ENCODE measurements at places on chromosomes 3 and 15.

- DNase-seq = peak; percentile 46
These were observed 1.8 kb downstream of the UBE2E1 start for GRCh38 chr3:23807424-23808015.

- peak; percentile 13 for DNase-seq
These were observed 18.6 kb downstream of the POMGNT2 start for GRCh38 chr3:43087249-43087776.

DNA sequence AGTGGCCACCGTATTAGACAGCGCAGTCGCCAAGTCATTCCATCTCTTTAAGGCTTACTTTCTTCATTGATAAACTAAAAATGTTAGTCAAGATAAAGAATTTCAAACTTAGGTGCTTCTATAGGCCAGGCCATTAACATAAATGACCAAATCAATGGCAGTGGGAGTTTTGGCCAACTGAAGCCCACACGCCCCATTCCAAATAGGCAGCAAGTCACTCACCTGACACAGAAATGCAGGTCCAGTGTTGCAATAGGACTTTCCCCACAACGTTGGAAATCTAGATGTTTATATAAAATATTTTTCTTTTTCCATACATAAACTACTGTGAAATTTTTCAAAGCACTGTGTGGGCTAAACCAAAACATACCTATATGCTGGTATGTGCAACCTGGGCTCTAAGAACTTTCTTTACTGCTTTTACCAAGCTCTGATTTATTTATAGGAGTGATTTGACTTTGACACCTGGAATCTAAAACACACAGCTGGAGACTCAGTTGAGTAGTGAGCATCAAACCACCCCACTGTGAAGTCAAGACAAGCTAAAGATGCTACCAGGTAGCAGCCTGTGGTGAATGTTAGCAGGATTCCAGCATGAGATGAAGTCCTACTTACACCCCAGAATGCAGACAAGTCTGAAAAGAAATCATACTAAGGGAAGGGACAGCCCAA, 15.1 kb downstream of the GOLIM4 start:
- no peak for DNase-seq

- DNase-seq = no peak
These were observed 8.7 kb upstream of the VIPR1 start for GRCh38 chr3:42493798-42494151.

- peak; percentile 15 for DNase-seq
These were observed 97.3 kb upstream of the THRB start for GRCh38 chr3:24591661-24592555.

- no peak for DNase-seq
These were observed 302.9 kb upstream of the LRRFIP2 start for GRCh38 chr3:37477275-37477674.

GRCh38 chr3:39592311-39593050, 125.0 kb downstream of the MOBP start:
- DNase-seq = no peak

- DNase-seq = no peak
These were observed 62.1 kb downstream of the ZNF621 start for GRCh38 chr3:40586901-40587300.

DNA sequence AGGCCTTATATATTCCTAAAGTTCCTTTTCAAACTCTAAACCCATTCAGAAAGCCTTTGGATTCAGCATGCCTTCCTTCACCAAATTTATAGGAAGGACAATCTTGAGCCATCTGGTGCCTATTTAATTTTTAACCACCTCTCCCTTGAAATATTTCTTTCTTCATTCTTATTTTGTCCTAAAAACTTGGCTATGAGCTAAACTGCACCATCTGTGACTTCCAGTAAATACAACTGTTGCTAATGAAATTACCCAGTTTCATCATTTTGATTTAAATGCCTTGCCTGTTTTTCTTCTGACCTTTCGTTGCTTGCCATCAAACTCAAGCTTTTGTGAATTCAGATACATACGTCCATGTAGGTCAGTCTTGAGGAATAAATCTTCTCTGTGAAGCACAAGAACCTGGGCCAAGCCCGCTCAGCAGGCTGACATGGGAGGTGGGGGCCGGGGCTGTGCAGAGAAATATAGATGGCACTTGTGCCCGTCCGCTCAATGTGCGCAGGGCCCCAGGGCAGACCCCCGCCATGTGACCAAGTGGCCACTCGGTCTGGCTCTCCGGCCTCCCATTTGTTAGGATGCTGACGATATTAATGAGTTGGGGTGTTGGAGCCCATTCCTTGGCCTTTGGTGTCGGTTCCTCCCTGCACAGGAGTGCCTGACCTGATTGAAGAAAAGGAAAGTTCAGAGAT, 335.9 kb downstream of the VPS13C start:
- DNase-seq = no peak

DNA sequence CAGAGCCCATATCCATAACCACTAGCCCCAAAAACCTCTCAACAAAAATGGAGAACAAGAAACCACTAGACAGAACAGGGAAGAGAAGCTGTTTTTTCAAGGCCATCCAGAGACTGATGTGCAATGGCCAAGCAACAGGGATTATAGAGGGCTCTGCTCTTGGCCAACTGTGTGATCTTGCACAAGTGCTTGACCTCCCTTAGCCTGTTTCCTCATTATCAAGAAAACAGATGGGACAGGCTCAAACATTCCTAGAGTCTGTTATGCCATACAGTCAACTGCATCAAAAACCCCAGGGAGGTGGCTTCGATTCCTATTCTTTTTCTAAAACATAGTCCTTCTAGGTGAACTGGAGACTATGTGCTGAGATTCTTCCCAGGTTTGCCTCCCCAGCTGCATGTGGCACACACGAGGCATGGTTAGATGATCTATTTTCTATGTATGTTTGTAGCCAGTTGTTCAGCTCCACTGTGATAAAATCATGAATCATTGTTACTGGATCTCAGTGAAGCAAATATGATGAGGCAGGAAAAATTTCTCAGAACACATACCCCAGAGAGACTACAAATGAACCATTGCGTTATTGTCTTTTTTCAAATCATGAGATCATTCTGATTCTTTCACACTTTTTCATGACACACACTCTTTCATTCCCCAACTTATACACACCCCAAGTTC, 132.9 kb upstream of the TGFBR2 start:
- peak; percentile 91 for DNase-seq

GRCh38 chr15:101128221-101129015, 123.4 kb downstream of the CHSY1 start:
- peak; percentile 97 for DNase-seq

DNA sequence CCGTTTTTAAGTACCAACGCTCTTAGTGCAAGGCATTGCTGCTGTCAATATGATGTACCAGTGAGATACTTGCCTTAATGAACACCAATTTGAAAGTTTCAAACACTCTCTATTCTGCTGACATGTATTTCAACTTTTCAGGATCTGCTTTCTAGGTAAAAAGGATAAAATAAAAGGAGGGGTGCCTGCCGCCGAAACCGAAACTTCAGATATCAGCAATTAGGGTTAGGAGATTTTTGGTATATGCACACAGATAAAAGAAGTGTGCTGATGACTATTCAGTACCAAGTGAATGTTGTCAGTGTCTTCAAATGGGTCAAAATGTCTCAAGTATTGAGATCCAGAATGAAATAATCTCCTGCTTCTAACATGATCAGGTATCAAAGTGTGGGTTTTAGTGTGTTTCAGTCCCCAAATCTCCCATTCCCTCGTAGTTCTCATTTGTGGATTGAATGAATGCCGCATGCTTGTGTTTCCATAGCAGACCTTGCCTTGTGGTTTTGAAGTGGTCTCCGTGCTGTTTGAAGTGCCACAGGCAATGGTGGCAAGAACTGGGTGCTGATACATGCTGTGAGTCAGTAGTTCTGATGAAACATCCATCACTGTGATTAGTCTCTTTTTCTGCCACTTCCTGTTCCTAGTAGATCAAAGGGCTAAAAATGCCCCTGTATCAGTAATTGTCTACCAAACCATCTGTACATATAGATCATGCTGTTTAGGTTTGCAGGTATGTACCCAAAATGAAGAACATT, 22.5 kb downstream of the CHST14 start:
- DNase-seq = no peak

GRCh38 chr3:154584041-154584440, 154.1 kb upstream of the GPR149 start:
- DNase-seq = no peak

DNA sequence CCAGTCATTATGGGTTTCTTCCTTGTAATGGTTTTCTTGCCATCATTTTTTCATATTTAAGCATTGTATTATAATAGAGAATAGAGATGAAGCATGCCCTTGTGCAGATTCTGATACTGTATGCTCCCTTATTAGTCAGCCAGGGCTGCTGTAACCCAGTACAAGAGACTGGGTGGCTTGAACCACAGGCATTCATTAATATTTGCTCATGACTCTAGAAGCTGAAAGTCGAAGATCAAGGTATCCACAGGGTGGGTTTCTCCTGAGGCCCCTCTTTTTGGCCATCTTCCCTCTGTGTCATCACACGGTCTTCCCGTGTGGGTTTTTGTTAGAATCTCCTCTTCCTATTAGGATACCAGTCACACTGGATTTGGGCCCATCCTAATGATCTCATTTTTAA, 74.5 kb downstream of the FOXP1 start:
- DNase-seq = no peak

DNA sequence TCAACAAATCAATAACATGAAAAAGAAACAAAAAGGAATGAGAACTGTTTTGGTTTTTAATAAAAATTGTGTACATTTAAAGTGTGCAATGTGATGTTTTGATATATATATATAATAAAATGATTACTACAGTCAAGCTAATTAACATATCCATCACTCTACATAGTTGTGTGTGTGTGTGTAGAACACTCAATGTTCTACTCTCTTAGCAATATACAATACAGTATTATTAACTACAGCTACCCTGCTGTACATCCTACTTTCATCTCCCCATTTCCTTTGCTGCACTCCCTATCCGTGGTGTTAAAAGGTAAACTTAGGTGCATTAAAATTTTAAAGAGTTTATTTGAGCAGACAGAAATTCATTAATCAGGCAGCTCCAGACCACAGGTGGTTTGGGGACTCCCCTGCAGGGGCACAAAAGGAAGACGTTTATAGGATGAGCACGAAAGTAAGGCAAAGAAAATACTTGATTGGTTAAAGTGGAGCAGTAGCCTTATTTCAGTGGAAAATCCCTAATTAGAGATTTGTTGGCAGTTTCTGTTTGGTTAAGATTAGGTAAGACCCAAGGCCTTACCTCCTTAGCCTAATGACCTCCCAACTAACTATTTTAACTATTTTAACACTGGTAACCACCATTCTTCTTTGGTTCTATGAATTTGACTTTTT, 61.8 kb upstream of the SNRK start:
- DNase-seq = no peak

- no peak for DNase-seq
These were observed 89.5 kb downstream of the SUCNR1 start for GRCh38 chr3:151962912-151963311.

- no peak for DNase-seq
These were observed 3.6 kb downstream of the RNF168 start for GRCh38 chr3:196499807-196500524.

DNA sequence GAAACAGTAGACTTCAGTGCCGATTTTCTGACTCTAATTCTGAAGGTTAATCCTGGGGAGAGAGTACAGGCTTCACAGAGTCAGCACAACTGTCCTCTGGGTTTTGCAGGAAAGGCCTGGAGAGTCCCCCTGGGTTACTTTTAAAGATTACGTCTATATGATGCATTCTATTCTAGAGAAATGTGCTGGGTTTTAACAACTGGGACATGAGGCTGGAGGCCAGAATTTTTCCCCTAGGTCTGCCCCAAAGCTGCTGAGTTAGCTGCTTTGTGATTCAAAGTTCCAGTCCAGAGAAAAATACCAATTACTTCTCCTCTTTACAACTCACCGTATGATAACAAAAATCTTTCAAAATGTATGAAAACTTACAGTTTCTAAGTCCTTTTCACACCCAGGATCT, 240.7 kb upstream of the TPRG1 start:
- no peak for DNase-seq

- DNase-seq = peak; percentile 72
These were observed 1.7 kb downstream of the RAB11A start for GRCh38 chr15:65870889-65871533.

GRCh38 chr15:100328796-100329195, 13.0 kb downstream of the ADAMTS17 start:
- DNase-seq = no peak

GRCh38 chr3:120645083-120645845, 36.8 kb downstream of the HGD start:
- no peak for DNase-seq

- DNase-seq = no peak
These were observed 81.8 kb upstream of the TNFSF10 start for GRCh38 chr3:172604895-172605646.

DNA sequence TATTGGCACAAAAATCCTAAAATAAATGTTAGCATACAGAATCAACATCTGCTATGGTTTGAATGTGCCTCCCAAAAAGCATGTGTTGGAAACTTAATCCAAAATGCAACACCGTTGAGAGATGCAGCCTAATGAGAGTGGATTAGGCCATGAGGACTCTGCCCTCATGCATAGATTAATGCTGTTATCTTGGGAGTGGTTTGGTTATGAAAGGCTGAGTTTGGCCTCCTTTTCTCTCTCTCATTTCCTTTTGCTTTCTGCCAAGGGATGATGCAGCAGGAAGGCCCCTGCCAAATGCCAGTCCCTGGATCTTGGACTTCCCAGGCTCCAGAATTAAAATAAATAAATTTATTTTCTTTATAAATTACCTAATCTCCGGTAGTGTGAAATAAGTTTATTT, 49.4 kb downstream of the SYNM start:
- peak; percentile 27 for DNase-seq

DNA sequence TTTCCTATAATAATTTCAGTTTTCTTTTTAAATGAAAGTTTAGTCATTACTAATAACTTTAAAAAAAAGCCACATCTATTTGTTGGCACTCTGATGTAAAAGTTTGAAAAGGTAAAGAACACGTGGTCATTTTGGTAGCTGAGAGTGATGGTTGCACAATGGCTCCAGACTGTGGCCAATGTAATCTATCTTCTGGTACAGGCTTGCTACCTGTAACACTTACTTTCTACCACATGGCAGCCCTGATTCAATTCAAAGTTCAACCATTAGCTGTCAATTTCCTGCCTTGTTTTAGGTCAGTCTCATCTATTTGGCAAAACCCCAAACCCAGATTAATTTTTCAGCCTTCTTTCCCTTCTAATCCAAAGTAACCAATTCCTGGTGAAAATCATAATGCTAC, 126.1 kb downstream of the TUSC7 start:
- DNase-seq = no peak

DNA sequence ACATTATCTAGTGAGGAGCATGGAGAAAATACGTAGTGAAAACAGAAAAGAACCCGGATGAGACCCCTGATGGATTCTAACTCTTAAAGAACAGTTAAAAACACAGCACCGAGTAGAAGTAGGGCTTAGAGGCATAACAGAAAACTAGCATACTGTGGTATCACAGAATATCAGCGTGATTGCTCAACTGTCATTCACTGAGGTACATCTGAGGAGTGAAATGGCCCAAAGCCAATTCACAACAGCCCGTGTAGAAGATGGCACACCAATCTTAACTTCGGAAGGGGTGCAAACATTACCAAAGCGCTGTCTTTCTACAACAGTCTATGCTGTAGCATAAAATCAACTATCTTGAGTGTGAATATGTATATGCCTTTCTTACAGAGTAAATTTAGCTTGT, 1.8 kb downstream of the CLASP2 start:
- no peak for DNase-seq

- DNase-seq = no peak
These were observed 91.5 kb upstream of the TNFAIP8L3 start for GRCh38 chr15:51186181-51186705.

GRCh38 chr15:61459785-61460707, 230.9 kb upstream of the RORA start:
- DNase-seq = peak; percentile 85

GRCh38 chr3:16126634-16127033, 47.8 kb upstream of the GALNT15 start:
- no peak for DNase-seq

Measured in cardiac fibroblast (primary cell).